HT1080 (cell line): ENCODE measurements at places on chromosomes 12 and 14.

DNA sequence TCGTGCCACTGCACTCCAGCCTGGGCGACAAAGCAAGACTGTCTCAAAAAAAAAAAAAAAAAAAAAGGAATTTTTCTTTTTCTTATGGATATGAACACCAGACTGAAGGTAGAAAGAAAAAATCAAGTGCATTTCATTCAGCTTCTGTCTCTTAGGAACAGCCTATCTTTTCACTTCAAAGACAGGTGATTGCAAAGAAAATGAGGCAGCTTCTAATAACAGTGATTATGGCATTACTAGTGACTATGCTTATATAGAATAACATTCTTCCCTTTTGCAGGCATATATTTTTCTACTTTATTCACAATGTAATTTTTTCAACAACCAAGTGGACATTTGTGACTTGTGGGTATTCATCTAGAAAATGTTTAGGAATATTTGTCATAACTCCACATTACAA is 295.5 kb upstream of the ATXN7L3B start:
- no peak for DNase-seq

- DNase-seq = no peak
Measured at GRCh38 chr12:66735275-66735674, 56.4 kb upstream of the GRIP1 start.

GRCh38 chr12:29224572-29224971 is 75.5 kb downstream of the FAR2 start:
- no peak for DNase-seq

GRCh38 chr14:75274899-75275569 is 3.6 kb upstream of the FOS start:
- no peak for DNase-seq

DNA sequence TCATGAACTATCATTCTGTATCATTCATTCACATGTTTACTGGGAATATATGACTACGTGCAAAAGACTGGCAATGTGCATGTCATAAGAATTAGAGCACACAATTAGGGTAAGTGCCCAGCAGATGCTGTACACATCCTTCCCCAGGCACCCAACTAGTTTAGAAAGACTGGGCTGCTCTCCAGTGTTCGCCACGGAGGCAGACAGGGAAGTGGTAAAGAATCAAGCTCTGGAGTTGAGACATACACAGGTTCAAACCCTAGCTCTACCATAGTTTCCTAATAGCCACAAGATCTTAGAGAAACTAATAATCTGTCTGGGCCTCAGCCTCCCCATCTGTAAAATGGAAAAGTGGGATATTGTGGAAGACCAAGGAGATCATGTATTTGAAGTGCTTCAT is 6.8 kb downstream of the TMCC3 start:
- DNase-seq = peak; percentile 32

DNA sequence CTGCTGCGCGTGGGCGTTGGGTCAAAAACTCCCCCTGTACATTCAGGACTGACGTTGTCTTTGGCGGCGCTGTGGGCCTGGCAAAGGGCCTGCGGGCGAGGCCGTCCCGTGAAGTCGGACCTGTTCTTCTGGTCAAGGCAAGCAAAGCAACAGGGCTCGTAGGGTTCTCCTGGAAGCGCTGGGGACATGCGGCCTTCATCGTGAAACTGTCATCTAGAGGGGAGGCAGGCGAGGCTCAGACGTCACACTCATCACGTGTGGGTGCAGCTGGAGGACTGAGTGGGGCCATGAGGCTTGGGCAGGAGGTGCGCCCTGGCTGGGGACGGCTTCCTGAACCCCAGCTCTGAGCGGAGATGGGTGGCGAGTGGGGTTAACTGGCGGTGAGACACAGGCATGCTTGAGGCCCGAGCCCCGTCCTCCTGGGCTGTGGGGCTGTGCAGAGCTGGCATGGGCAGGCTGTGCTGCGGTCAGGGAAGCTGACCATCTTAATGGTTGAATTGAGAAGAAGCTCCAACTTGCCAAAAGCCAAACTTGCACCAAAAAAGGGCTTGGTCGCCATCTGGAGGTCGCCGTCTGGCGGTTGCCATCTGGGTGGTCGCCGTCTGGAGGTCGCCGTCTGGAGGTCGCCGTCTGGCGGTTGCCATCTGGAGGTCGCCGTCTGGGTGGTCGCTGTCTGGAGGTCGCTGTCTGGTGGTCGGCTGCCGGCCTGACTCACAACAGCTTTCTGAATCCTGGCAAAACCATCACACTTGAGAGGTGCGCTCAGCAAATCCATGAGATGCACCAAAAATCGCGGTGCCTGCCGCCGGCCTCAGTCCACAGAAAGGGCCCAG is 66.2 kb downstream of the NOC4L start:
- DNase-seq = no peak

DNA sequence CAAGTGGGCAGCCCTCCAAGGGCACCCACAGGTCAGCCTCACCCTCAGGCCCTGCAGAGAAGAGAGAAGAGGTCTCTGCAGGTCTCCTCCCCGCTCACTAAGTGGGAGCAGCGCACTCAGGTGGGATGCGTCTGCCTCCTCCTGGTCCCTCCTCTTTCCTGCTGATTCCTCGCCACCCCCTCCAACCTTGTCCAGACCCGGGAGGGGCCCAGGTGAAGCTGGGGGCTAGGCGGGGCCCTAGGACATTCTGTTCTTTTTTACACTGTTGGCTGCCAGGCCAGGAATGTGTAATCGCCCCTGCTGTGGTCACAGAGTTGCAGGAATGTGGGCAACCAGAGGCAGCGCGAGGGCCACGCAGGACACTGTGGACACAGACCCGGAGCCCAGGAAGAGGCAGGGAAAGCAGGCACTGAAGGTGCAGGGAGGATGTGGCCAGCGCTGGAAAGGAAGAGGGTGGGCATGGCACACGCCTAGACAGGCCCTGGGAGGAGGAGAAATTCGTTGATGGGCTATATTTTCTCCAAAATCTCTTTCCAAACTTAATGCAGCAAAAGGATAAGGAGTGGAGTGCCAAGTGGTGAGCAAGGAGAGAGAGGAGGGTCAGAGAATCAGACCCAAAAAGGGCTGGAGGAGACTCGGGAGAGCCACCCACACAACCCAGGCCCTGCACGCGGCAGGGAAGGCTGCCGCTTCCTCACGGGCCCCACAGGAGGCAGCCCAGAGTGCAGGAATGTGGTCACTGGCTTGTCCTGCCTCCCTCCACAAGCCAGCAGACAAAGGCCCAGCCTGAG is 911 bp upstream of the SCNN1A start:
- peak; percentile 71 for DNase-seq

GRCh38 chr14:23816371-23816770 is 137.2 kb upstream of the DHRS4 start:
- no peak for DNase-seq
